ENCODE measurements at places on chromosomes 6 and 20. TPM values are rescaled to one million over a fixed set of nuclear protein-coding genes. Genes with fewer than 3 reads are reported as not detected.
A peak's percentile ranks its signal among the peaks of the same experiment; 100 is the strongest.

Gene PRR18
- total RNA-seq = not detected

GRCh38 chr6:1619673-1620503, 10.2 kb downstream of the FOXC1 start:
- DNase-seq = no peak

- no peak for DNase-seq
These were observed 34.9 kb upstream of the PRDM1 start for GRCh38 chr6:106051226-106051625.

DNA sequence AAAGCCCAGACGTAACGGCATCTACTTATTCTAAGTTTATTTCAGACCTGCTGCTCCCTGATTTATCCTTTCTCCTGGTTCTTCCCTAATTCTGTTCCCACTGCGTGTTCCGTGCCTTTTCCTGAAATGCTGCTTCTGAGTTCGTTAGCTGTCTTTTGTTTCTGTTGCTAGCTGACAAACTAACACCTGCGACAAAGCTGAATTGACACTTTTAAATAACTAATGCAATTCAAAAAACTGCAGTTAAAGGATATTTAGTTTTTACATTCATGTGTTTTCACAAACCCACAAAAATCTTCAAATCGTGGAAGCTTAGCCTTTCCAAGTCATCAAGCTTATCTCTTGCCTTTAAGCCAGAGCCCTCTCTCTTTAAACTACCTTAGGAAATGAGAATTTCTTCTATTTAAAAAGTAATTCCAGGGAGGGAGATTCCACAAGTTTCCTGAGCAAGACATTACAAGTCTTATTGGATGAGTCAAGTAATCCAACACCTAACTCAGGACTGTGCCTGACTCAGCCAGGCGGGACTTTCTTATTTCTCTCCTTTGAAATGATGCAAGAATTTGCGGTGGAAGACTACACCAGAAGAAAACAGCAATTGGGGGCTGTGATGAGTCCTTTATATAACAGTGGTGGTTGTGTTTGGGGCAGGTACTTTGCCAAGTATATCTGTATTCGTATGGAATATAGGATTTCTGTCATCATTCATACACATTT, 6.3 kb downstream of the ADTRP start:
- no peak for DNase-seq

DNA sequence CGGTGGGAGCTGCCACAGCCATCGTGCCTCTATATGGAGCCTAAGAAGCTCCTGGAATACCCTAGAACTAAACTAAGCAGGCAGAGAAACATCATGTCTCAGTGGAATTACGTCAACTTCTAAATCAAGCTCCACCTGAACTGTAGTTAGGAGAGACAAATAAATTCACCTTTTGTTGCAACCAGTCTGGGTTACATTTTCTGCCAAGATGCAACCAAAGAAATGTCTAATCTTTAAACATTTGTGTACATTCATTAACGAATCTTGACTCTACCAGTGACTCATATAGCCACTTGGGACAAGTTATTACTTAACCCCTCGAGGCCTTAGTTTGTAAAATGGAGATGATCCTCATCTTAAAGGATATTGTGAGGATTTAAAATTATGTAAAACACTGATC, 8.9 kb downstream of the PTPRK start:
- no peak for DNase-seq

GRCh38 chr6:20811109-20811761, 277.0 kb downstream of the CDKAL1 start:
- no peak for DNase-seq

GRCh38 chr6:1014431-1014807, 297.5 kb upstream of the FOXQ1 start:
- DNase-seq = no peak

- DNase-seq = no peak
These were observed 254.4 kb upstream of the RUNX2 start for GRCh38 chr6:45073771-45074170.

GRCh38 chr6:32108094-32108627, 977 bp downstream of the TNXB start:
- peak; percentile 36 for DNase-seq

GRCh38 chr20:32116079-32116521, 6.6 kb downstream of the TM9SF4 start:
- DNase-seq = no peak

DNA sequence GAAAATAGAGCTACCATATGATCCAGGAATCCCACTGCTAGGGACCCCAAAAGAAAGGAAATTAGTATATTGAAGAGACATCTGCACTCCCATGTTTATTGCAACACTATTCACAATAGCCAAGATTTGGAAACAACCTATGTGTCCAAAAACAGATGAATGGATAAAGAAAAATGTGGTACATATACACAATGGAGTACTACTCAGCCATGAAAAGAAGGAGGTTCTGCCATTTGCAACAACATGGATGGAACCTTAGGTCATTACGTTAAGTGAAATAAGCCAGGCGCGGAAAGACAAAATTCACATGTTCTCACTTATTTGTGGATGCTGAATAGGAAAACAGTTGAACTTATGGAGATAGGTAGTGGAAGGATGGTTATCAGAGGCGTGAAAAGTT, 137.3 kb downstream of the ADAT2 start:
- DNase-seq = no peak
